ENCODE measurements at places on chromosomes 5 and 9.

DNA sequence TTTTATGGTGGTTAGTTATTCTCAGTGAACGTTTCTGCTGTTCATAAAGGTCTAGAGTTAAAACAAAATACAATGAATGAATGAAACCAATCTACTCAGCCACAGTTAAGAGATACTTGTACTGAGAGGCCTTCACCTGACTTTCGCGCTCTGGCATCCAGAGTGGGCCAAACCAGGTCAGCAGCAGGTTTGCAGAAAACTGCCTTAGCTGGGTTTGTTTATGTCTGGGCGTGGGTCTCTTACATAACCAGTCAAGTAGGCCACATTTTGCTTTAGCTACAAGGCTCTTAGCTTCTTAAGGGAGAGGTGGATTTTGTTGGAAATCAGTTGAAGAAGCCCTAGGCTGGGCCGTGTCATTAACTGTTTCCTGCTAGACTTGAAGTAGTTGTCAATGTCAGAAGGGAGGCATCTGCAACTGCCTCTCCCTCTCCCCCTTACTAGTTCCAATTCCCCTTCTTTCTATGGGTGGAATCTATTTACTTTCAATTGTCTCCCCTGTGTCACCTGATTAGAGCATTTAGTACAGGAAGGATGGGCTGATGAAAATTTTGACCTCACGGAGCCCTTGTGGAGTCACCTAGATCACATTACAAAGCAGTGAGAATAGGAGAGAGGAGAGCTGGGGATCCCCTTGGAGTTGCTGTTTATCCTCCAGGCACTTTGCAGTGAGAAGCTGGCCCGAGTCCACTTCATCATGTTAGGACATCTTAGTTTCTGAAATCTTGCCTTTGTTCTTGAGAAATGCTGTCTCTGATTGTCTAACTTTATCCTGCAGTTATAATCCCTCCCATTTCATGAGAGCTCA is 200.5 kb downstream of the ARHGEF28 start:
- no peaks in the 10 kb centered on the region for H3K36me3 ChIP-seq
- peak; percentile 73 for DNase-seq
- H3K4me3 ChIP-seq = no peak overlapping the region
- peak overlapping the region; percentile 5 for H3K27ac ChIP-seq

DNA sequence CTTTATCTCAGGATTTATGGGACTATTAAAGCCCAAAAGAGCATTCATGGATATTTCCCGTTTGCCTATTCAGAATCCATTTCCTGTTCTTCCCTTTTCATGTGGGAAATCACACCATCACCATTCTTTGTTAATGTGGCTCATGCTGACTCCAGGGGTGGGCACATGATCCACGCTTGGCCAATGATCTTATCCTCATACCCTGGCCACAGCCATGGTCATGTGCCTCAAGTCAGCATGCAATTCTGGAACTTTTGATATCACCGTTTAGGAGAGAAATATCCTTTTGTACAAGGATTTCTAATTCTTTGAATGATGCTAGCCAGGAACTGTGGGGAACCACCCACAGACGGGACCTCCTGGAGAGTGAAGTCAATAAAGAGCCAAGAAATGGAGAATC is 272.2 kb downstream of the PRELID2 start:
- no peaks in the 10 kb centered on the region for H3K36me3 ChIP-seq
- H3K27ac ChIP-seq = no peak overlapping the region
- no peaks in the 10 kb centered on the region for H3K27me3 ChIP-seq

DNA sequence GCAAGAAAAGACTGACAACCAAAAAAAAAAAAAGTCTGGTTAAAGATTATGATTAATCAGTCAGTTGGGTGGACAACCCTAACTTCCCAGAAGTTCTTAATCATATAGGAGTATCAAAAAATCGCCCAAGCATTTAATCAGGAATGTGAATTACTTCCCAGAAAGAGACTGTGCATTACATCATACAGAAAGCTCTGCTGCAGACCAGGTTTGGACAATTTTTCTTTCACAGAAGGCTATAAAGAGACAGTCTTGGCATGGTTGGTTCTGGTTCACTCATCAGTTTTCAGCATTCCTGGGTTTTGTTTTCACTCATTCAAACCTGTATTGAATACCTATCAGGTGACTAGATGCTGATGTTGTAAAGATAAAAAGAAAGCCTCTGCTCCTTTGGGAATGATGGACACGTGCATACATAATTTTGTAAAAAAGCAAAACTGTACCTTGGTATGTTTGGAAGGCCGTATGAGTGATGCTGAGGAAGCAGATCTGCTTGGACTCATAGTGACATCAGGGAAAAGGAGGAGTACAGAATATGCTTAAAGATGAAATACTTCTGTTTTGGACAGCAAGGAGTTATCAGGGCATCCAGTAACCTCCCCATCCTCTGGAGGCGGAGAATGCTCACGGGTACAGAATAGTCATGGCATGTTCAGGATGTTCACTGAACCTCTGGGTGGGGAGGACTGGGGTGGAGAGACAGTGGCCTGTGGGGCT is 178.4 kb downstream of the GNA14 start:
- no peak for DNase-seq
- H3K4me3 ChIP-seq = no peak overlapping the region
- H3K27me3 ChIP-seq = no peaks in the 10 kb centered on the region
- H3K36me3 ChIP-seq = no peaks in the 10 kb centered on the region
- H3K4me1 ChIP-seq = no peaks in the 10 kb centered on the region

- no peak for DNase-seq
- H3K4me1 ChIP-seq = no peaks in the 10 kb centered on the region
- H3K27me3 ChIP-seq = no peaks in the 10 kb centered on the region
- no peak overlapping the region for H3K4me3 ChIP-seq
- no peak overlapping the region for H3K27ac ChIP-seq
Measured at GRCh38 chr5:92652756-92653155, 928.3 kb downstream of the NR2F1-AS1 start.

- no peak overlapping the region for H3K4me3 ChIP-seq
- H3K36me3 ChIP-seq = no peaks in the 10 kb centered on the region
- no peak overlapping the region for H3K27ac ChIP-seq
- no peaks in the 10 kb centered on the region for H3K4me1 ChIP-seq
Measured at GRCh38 chr9:74277532-74277931, 219.6 kb upstream of the RORB start.

DNA sequence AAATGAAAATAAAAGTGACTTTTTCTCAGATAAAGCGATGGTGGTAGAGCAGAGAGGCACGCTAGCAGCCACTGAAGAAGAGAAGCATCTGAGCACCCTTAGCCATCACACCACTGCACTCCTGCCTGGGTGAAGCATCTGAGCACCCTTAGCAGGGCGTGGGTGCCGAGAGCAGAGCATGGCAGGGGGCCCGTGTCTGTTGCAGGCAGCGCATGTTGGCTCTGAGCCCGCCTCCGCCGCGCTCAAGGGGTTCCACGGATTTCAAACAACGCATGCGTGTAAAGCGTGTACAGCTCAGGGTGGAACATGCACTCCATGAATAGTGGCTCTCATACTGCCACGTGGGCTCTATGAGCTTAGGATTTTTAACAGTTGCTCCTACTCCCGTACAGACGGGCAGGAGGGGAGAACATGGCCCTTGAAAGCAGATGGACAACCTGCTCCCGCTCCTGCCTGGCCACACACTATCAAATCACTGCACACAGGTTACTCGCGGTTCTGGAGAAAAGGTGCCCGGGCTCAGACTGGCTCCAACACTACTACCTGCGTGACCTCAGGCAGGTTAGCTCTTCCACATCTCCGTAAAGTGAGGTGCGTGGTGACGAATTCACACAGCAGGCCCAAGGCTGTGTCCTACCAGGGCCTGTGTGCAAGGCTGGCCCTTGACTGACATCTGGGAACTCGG is 12.1 kb downstream of the LRRC14B start:
- peaks cover 11% of the 10 kb centered on the region for H3K4me1 ChIP-seq
- no peaks in the 10 kb centered on the region for H3K27me3 ChIP-seq
- DNase-seq = no peak
- no peak overlapping the region for H3K27ac ChIP-seq

GRCh38 chr5:83562791-83563557 is 91.4 kb downstream of the VCAN start:
- no peaks in the 10 kb centered on the region for H3K36me3 ChIP-seq
- DNase-seq = no peak
- no peak overlapping the region for H3K4me3 ChIP-seq
- peaks cover 13% of the 10 kb centered on the region for H3K4me1 ChIP-seq
- H3K27me3 ChIP-seq = no peaks in the 10 kb centered on the region

DNA sequence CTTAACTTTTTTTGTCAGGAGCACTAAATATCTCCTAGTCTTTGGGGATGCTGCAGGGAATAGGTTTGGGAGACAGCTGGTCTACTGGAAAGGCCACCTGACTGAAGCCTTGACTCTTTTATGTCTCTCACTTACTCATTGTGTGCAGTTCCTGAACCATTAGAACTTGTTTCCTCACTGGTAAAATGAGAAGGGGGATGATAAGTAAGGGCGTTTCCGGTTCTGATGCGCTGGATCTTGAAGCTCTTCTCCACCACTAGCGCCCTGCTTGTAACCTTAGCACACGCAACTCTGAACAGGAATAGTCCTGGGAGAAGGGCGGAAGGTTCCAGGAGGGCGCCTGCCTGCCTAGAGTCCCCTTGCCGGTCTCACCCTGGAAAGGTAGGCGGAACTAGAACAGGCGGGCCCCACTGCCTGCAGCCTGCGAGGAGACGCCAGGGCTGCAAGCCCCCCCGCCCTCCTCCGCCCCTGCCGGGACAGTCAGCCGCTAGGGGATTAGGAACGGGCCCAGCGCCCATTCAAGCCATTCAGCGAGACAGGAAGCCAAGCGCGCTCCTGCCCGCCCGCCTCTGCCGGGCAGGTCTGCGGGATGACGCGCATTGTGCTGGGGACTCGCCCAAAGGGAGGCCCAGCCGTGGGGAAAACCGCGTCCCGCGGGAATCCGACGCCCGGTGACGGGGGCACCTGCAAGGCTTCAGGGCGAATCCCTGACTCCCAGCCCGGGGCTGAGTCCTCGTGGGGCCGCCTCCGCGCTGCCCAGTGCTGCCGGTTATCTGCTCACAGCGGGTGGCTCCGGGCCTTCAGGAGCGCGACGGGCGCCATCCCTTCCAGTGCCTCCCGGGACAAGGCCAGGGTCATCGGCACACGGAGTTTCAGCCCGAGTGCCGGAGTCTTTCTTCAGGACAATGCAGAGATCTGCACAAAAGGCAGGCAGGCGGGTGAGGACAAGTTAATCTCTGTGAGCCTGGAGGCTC is 44.0 kb upstream of the XPA start:
- H3K4me1 ChIP-seq = peaks cover 4% of the 10 kb centered on the region
- H3K27ac ChIP-seq = no peak overlapping the region
- no peaks in the 10 kb centered on the region for H3K27me3 ChIP-seq
- peak overlapping the region; percentile 36 for H3K4me3 ChIP-seq

All from testis (tissue), 5 donors.